ENCODE measurements at places on chromosomes 1 and 21. TPM values are rescaled to one million over a fixed set of nuclear protein-coding genes. Genes with fewer than 3 reads are reported as not detected.

DNA sequence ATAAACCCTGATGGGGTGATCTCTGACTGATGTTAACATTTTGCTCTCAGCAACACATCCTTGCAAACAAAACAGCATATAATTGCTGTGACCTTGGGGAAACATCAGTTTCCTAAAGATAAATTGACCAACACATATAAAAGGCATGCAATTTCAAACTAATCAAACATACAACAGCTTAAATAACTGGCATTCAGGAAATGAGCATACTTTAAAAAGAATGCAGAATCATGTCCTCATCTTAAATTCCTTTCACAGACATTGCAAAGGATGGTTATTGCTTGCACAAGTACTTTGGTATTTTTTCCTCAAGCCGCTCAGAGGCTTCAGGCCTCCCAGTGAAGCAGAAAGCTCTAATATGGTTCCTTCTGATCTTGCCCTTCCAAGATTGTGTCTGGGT, 53.4 kb upstream of the RGS18 start:
- DNase-seq: no peak

DNA sequence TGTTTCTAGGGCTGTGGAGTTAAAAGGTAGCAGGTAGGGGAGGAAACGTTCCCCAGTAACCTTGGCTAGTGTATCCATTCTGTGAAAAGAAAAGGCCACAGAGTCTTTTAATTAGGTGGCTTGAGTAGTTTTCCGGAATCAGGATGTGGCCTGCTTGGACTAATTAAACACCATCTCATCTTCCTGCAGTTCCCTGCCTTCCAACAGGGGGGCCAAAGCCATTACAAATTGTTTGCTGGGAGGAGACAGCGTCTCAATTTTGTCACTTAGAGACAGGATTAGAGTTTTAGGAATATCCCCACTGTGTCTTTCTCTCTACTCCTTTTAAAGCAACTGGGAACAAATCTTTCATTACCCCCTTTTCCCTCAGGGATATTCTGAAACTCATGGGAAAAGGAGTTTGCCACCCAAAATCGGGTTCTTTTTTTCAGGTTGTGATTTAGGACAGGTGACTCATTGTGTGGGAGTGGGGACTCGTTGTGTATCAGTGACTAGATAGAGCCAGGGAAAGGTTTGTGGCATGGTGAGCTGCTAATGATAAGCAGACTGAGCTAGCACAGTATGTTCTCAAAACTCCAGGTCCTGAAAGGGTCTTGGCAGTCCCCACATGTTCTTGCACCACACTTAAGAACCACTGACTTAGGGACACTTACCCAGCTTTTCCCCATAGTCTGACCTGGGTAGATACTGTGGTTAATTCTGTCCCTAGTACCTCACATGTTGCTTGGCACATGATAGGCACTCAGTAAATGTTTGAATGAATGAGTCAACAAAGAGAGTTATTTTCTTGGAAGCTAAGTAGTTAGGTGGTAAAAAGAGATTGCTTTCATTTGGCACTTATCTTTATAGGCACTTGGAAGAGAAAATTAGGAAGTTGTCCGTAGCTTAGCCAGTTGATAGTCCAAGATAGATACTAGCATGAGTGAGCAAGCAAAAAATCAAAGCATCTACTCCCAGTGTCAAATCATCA, 22.5 kb downstream of the INTS3 start:
- DNase-seq: no peak

GRCh38 chr1:210373628-210373877, 44.9 kb downstream of the HHAT start:
- no peak for DNase-seq

- DNase-seq: no peak
Measured at GRCh38 chr1:25958465-25958864, 39.4 kb downstream of the PAFAH2 start.

GRCh38 chr1:87058343-87058649, 143.9 kb downstream of the HS2ST1 start:
- no peak for DNase-seq

- no peak for DNase-seq
Measured at GRCh38 chr1:14733048-14733778, 134.7 kb downstream of the KAZN start.

GRCh38 chr1:115832651-115833050, 8.3 kb downstream of the NHLH2 start:
- no peak for DNase-seq

DNA sequence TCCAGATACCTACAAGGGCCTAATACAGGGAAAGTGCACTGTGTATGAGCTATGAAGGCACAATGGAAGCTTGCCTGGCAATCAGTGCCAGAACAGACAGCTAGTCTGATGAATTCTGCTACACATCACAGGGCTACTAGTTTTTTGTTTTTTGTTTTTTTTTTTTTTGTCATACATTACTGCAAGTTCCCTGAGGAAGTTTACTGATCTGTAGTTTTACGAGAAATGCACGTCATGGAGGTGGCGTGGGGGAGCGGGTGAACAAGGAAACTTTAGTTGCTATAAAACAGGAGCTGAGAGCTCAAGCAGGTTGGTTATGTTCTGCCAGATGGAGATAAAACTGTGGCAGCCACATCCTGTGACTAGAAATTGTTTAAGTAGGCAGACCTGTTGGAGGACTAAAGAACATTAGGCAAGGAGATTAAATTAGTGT, 17.7 kb downstream of the PTPRC start:
- DNase-seq: peak; percentile 82

GRCh38 chr21:31609081-31609480, 50.4 kb upstream of the SOD1 start:
- no peak for DNase-seq

DNA sequence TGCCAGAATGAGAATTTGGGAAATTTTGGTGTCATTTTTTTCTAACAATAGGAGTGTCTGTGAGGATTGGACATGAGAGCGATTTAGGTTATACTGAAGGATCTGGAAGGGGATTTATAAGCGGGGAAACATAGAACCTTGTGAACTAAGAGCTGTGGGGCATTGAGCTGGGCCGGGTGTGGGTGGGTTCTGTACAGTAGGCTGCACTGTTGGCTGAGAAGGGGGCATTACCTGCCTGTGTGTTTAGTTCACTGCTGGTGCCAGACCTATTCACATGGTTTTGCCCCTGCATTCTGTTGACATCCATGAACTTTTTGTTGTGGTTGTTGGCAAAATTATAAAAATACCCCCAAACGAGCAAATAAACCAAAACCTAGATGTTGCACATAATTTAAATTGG, 8.8 kb downstream of the PBX1 start:
- no peak for DNase-seq

Gene HSD3B2
- not detected for total RNA-seq

Gene DLGAP3
- total RNA-seq: 0.40 TPM

All from activated CD4-positive, alpha-beta T cell treated with anti-CD3 and anti-CD28 coated beads, Interleukin-2, amount 10 ng/mL, durations not matched to agents 7 days and 5 days (primary cell).